Activated naive CD4-positive, alpha-beta T cell treated with anti-CD3 and anti-CD28 coated beads, Interleukin-2, amount 50 U/mL, for 72 hours (primary cell): ENCODE measurements at places on chromosomes 13 and 19. TPM values are rescaled to one million over a fixed set of nuclear protein-coding genes. Genes with fewer than 3 reads are reported as not detected.

The ANGPTL8 gene
- not detected for total RNA-seq

The MICU2 gene
- 30.1 TPM for total RNA-seq

The FARSA gene
- 116 TPM for total RNA-seq

The F7 gene
- not detected for total RNA-seq

The TSC22D1 gene
- 7.9 TPM for total RNA-seq

The SH2D3A gene
- 16.4 TPM for total RNA-seq

The IFNL1 gene
- 1.8 TPM for total RNA-seq

The KCNN4 gene
- total RNA-seq, result 145 TPM

The ZNF223 gene
- 1.4 TPM for total RNA-seq

The ZNF625 gene
- total RNA-seq, result 4.7 TPM

The TEX101 gene
- total RNA-seq, result not detected

The PTH2 gene
- total RNA-seq, result not detected

The YJEFN3 gene
- 5.7 TPM for total RNA-seq

The IGFL2 gene
- 1.0 TPM for total RNA-seq

The IGFL3 gene
- total RNA-seq, result not detected

The APOC1 gene
- not detected for total RNA-seq

The LRRC63 gene
- total RNA-seq, result 0.16 TPM

The SULT2A1 gene
- not detected for total RNA-seq

The CEACAM20 gene
- not detected for total RNA-seq

The SERPINE3 gene
- total RNA-seq, result not detected

The TUBB4A gene
- total RNA-seq, result 9.4 TPM

The PABPC3 gene
- 0.20 TPM for total RNA-seq

The ZNF878 gene
- total RNA-seq, result 0.59 TPM

The ADGRE2 gene
- total RNA-seq, result 4.7 TPM

The KIR2DL4 gene
- not detected for total RNA-seq

The AMH gene
- 2.9 TPM for total RNA-seq

The PCID2 gene
- 39.9 TPM for total RNA-seq

The CYP4F11 gene
- total RNA-seq, result not detected

The CLEC17A gene
- 0.43 TPM for total RNA-seq

The VSTM1 gene
- not detected for total RNA-seq

The SHC2 gene
- not detected for total RNA-seq

The ASF1B gene
- total RNA-seq, result 76.1 TPM

The ZNF573 gene
- total RNA-seq, result 8.2 TPM

The TNFSF9 gene
- 3.4 TPM for total RNA-seq

The TMEM221 gene
- not detected for total RNA-seq

The PSG1 gene
- total RNA-seq, result 0.45 TPM

The SIGLEC9 gene
- 1.1 TPM for total RNA-seq
